ENCODE measurements at places on chromosomes 4 and X. TPM values are rescaled to one million over a fixed set of nuclear protein-coding genes. Genes with fewer than 3 reads are reported as not detected.

Gene CDKL2
- 34.6 TPM for total RNA-seq

Gene MAP3K15
- total RNA-seq: 0.82 TPM

Gene CXorf51A
- total RNA-seq: not detected

Gene ZFP42
- total RNA-seq: 0.18 TPM

Gene FGD1
- total RNA-seq: 10.3 TPM

Gene GLOD5
- total RNA-seq: not detected

Gene ZDHHC15
- total RNA-seq: 10.4 TPM

Gene CT83
- not detected for total RNA-seq

Gene HSFX2
- total RNA-seq: 0.54 TPM

Gene SULT1E1
- total RNA-seq: 18.1 TPM

Gene N4BP2
- total RNA-seq: 55.8 TPM

Gene KDR
- total RNA-seq: 17.7 TPM

Gene ADH5
- total RNA-seq: 85.4 TPM

Gene SSX1
- total RNA-seq: not detected

Gene RNF212
- total RNA-seq: 6.6 TPM

Gene PAGE4
- not detected for total RNA-seq

Gene PDLIM3
- total RNA-seq: 93.4 TPM

Gene SPANXD
- total RNA-seq: not detected

Gene TGIF2LX
- not detected for total RNA-seq

Gene FRG2
- total RNA-seq: not detected

Gene SLC25A5
- total RNA-seq: 80.8 TPM

Data from cerebellum (tissue), 4 donors.